Cerebellum (tissue), 4 donors: ENCODE measurements at places on chromosomes 5 and 9.

GRCh38 chr9:130090915-130091314 is 37.2 kb downstream of the GPR107 start:
- DNase-seq = no peak

- DNase-seq = no peak
Observed at GRCh38 chr5:6676702-6677101, 36.5 kb upstream of the TENT4A start.

- DNase-seq = no peak
Observed at GRCh38 chr9:126565336-126566128, 48.2 kb upstream of the LMX1B start.

DNA sequence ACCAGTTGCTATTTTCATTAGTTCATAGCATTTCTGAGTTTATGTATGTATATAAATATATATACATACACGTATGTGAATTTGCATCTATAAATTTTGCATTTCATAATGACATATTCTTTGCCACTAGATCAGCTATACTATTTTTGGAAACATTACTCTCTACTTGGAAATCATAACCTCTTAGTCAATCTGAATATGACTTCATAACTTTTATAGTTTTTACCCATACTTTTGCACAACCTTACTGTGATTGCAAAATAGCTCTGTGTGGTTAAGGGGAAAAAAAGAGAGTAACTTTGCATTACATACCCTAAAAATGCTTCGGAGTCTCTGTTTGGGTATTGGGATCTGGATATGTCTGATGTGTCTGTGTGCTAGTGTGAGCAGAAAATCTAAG is 44.9 kb upstream of the ADAMTSL1 start:
- DNase-seq = no peak

DNA sequence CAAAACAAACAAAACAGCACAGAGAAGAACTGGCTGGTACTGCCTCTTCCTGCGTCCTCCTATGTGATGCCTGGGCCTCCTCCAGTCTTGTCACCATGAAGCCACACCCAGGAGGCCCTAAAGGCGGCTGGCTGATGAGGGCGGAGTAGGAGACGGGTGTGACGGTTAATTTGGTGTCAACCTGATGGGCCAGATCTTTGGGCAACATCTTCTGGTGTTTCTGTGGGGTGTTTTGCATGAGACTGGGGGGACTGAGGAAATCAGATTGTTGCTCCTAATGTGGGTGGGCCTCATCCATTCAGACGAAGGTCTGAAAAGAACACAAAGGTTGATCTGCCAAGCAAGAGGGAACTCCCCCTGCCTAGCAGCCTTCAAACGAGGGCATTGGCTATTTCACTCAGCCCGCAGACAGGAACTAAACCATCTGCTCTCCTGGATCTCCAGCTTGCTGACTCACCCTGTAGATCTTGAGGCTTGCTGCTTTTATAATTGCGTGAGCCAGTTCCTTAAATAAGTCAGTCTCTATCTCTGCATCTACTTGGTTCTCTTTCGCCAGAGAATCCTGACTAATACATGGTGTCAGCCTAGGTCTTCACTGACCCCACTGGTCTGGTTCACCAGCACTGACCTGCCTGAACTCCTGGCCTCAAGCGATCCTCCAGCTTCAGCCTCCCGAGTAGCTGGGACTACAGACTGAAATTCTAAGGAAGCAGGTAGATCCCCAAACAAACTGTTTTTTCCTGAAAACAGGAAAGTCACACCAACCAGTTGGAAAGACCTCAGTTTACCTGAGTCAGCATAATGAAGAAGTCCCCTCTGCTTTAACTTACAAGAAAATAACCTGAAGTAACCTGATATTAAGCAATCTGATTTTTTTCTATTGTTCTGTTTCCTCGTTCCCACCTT is 12.8 kb upstream of the ZFP62 start:
- no peak for DNase-seq

GRCh38 chr9:81536242-81537025 is 152.9 kb downstream of the TLE1 start:
- DNase-seq = no peak

DNA sequence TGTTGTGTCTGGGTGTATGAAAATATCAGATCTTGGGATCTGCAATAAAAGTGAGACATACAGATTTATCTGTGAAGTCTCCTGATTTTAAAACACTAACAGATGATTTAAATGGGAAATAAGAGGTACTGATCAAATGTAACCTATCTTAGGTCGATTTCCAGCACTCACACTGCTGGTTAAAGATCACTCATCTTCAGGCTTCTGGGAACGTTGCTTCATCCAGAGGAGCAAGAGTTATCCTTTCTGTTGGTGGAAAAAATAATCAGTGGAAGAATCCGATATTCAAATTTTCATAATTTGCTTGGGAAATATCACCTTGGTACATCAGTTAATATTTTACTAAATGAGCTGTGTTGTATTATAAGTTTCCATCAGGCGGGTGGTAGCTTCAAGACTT is 876.8 kb upstream of the WWC1 start:
- no peak for DNase-seq

GRCh38 chr5:97297704-97298091 is 114.7 kb upstream of the RIOK2 start:
- DNase-seq = no peak

GRCh38 chr5:53034832-53035231 is 45.7 kb downstream of the ITGA2 start:
- DNase-seq = no peak

- no peak for DNase-seq
Observed at GRCh38 chr5:10306114-10306513, 1.6 kb downstream of the CMBL start.

DNA sequence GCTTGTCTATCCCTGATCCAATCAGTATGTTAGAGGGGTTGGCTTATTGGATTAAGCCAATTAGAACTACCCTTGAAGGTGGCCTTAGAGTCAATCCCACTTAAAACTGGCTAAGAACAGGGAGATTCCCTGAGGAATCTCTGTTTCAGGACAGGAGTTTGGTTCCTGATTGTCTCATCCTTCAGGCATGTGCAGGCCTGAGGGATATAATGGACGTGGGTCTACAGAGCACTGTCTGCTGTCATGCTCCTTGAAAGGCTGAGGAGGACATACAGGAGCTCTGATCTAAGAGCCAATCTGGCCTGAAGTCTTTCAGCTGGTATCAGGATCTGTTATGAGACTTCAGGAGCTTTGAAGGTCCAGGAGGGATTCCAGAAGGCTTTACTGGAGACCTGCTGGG is 36.2 kb upstream of the PRXL2C start:
- no peak for DNase-seq

- no peak for DNase-seq
Observed at GRCh38 chr9:37438359-37438758, 15.9 kb downstream of the GRHPR start.

DNA sequence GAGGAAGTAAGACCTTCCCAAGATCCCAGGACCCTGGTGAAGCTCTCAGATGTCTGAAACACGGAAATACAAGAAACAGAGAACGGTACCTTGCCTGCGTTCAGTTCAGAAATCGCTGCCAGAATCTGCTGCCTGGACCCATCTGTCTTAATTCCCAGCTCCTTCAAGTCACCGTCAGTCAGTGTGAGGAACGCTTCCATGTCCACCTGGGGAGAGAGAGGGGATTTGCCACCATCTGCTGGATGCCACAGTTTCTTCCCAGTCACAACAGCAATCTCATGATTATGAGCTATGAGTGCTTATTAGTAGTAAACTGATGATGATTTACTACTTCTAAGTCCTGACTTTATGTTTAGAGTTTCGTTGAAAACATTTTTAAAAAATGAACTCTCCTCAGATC is 36.7 kb upstream of the GABBR2 start:
- peak; percentile 76 for DNase-seq

- DNase-seq = no peak
Observed at GRCh38 chr9:114086009-114086408, 7.9 kb upstream of the AMBP start.

DNA sequence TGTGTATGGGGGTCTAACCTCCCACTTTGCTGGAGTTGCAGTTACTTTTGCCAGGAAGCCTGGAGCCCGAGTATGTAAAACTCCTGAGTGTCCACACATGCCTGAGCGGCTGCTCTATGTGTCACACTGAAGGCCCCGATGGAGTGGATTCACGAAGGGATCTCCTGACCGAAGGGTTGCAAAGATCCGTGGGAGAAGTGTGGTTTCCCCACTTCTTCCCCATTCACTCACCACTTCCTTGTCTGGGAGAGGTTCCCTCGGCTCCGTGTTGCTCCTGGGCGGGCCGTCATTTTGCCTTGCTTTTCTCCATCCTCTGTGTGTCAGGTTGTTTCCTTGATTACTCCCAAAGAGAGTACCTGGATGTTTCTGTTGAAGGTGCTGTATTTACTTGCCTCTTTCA is 16.2 kb upstream of the IL3 start:
- no peak for DNase-seq

- no peak for DNase-seq
Observed at GRCh38 chr9:137484551-137485315, 25.6 kb upstream of the NSMF start.

GRCh38 chr9:72954431-72955125 is 1.7 kb upstream of the ALDH1A1 start:
- no peak for DNase-seq

DNA sequence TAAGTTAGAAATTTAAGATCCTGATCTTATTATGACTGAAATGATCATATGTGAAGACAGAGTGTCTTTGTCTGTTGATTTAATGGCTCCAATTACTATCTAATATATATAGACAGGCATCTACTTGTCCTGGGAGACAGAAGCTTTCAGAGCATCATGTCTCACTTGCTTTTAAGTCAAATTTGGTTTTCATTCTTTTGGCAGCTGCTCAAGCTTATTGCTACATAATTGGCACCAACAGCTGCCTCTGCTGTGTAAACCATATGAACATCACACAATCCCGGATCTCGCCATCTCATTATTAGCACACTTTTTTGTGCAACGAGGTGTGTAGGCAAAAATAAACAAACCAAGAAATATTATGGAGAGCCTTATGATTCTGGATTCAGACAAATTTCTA is 1717.9 kb downstream of the EFNA5 start:
- DNase-seq = no peak
